Stimulated activated CD8-positive, alpha-beta memory T cell treated with anti-CD3 and anti-CD28 coated beads, Interleukin-7, amount 100 ng/mL, for 24 hours (primary cell): ENCODE measurements at places on chromosomes 1 and 21.
A peak's percentile ranks its signal among the peaks of the same experiment; 100 is the strongest.

GRCh38 chr1:11654939-11655808, 497 bp downstream of the FBXO44 start:
- no peak for DNase-seq

- DNase-seq, result no peak
These were observed 87.1 kb upstream of the CACNA1E start for GRCh38 chr1:181396171-181396670.

- DNase-seq, result no peak
These were observed 497 bp downstream of the FCRLB start for GRCh38 chr1:161721738-161722343.

DNA sequence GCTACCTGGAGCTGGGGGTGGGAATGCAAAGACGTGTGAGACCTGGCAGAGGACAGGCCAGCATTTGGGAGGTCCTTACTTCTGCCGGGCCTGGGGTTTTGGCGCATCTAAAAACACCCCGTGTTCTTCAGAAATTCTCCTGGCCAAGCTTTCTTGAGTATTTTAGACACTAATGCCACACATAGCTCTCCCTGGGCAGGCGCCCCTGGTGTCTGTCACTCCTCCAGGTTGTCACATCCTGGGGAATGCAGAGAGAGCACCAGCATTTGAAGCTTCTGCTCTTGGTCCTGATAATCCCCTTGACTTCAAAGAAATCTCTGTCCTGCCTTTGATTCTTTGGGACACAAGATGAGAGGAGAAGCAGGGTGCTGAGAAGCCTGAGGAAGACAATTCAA, 6.0 kb downstream of the CAPN9 start:
- no peak for DNase-seq

DNA sequence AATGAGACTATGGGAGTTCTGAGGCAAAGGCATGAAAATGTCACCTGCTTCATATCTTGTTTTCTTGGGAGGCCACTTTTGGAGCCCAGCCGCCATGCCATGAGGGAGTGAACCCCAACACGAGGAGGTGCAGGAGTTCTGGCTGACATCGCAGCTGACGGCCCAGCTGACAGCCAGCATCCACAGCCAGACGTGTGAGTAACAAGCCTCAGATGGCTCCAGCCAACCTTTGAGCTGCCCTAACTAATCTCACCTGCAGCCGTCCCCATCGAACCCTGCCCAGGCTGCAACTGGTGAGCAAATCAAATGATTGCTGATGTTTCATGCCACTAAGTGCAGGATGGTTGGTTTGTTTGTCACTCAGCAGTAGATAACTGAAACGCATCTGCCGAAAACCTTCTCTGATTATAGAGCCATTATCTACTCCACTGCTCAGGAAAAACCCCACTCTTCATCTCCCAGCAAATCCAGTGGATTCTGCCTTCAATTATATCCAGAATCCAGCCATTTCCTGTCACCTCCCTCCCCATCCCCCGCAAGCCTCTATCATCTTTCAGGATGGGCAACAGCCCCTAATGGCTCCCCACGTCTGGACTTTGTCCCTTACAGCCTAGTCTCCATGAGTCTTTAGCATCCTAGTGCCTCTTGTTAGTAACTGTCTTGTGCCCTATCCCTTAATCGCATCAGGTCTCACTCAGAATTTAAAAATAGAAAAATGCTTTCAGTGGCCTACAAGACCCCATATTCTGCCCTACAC, 18.5 kb upstream of the RAB4A start:
- no peak for DNase-seq

- DNase-seq, result no peak
These were observed 648.1 kb downstream of the PLPP3 start for GRCh38 chr1:55931081-55931940.

DNA sequence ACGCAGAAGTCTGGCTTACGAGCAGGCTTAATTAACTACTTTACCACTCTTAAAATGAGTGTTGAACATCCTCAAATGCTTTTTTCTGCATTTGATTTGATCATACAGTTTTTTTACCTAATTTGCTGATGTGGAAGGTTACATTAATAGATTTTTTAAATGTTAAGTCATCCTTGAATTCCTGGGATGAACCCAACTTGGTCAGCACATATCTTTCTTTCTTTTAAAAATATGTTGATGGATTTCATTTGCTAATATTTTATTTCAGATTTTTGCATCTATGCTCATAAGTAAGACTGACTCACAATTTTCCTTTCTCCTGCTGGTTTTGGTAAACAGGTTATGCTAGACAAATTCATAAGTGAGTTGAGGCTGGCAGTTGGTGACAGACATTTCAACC, 82.9 kb downstream of the LHX4 start:
- DNase-seq, result no peak

- DNase-seq, result peak; percentile 16
These were observed 9.0 kb downstream of the CLDN19 start for GRCh38 chr1:42730988-42731387.

- no peak for DNase-seq
These were observed 1.7 kb upstream of the OR11L1 start for GRCh38 chr1:247843411-247843810.

- no peak for DNase-seq
These were observed 42.8 kb downstream of the C8A start for GRCh38 chr1:56897150-56898004.

DNA sequence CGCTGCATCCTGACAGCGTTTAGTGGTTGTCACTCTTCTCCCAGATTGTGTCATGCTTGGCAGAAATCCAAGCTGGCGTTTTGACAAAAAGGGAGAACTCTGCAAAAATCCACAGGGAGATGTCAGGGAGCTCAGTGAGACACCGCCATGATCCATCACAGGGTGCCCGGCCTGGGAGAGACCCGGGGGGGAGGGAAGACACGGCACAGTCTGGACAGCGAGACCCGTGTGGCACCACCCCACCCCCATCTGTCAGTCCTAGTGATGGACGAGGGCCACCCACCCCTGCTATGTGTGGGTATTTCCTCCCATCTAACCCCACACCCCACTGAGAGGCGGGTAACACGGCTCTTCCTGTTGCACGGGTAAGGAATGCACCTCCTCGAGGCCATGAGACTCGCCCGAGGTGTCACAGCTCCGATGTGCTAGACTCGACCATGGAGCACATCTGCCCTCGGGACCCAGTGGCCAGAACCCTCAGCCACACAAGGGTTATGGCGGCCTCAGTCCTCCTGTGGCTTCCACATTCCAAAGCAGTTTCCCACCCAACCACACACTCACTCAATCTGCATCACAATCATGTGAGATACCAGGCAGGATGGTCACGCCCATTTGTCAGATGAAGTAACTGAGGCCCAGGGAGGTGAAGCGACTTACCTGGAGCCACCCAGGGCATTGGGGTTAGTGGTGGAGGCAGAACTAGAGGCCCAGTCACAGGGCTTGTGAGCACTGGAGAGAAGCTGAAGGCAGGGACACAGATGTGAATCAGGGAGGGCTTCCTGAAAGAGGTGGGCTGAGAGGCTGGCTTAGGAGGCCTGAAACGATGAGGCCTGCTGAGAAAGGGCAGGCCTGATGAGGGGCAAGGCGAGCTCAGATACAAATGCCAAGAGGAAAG, 688.5 kb downstream of the MATN1 start:
- no peak for DNase-seq

GRCh38 chr1:209808059-209808581, 2.2 kb upstream of the IRF6 start:
- no peak for DNase-seq

DNA sequence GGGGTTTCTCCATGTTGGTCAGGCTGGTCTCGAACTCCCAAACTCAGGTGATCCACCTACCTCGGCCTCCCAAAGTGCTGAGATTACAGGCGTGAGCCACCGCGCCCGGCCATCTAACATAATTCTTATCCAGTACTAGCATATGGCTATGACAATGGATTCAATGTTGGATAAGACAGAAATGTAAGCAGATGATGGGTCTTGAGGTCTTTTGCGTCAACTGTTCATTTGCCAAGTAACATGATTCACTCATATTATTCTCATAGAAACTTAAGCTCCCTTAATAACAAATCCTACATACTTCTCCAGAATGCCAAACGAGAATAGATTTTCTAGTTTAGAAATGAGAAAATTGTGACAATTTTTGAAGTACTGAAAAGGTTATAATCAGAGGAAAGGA, 170.3 kb downstream of the RGS7 start:
- no peak for DNase-seq

DNA sequence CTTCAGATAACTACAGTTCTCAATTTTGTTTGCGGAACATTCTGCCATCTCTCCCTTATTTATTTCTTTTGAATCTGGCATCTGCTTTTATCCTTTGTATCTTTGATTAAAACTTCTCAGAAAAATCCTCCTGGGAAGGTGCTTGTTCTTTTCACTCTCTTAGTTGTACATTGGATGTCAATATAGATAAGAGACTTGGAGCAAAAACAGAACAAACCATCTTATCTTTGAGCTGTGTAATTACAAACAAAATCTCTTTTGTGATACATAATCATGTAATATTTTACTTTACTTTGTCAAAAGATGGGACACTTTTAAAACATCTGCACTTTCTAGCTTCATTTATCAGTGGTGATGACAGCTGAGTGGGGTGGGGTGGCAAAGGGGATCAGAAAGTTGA, 307.2 kb upstream of the LYPLAL1 start:
- DNase-seq, result no peak

DNA sequence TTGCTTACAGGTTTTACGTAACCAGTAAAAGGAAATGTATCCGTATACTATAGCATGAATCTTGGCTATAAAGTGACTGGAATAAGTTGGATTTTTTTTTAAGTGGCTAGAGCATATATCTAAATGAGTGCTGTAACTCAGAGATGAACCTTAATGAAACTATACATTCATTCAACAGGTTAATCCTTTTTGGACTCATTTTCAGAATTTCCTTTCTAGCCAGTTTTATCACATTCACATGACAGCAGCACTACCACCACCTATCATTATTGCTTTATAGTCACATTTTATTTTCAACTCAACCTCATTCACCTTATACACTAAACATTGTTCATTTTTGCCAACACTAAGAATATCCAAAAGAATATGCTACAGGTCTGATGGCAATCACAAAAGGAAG, 30.6 kb downstream of the FRRS1 start:
- no peak for DNase-seq

- no peak for DNase-seq
These were observed 406 bp downstream of the KIAA0040 start for GRCh38 chr1:175192111-175192629.

GRCh38 chr1:90127288-90127953, 132.5 kb downstream of the ZNF326 start:
- DNase-seq, result no peak
